ENCODE measurements at places on chromosomes 13 and 19. TPM values are rescaled to one million over a fixed set of nuclear protein-coding genes. Genes with fewer than 3 reads are reported as not detected.

The SULT2B1 gene
- not detected for total RNA-seq

The BEST2 gene
- total RNA-seq, result not detected

The GSX1 gene
- not detected for total RNA-seq

The ZNF730 gene
- total RNA-seq, result 1.3 TPM

The ZNF865 gene
- total RNA-seq, result 2.4 TPM

The ATP1A3 gene
- total RNA-seq, result not detected

The ZMYM2 gene
- 63.1 TPM for total RNA-seq

The FSD1 gene
- total RNA-seq, result 5.7 TPM

The FCGBP gene
- total RNA-seq, result 0.32 TPM

The TCF3 gene
- 69.8 TPM for total RNA-seq

The MISP3 gene
- total RNA-seq, result 0.49 TPM

The ZNF563 gene
- total RNA-seq, result 1.9 TPM

The ZNF675 gene
- total RNA-seq, result 6.2 TPM

The CD70 gene
- not detected for total RNA-seq

The CYP2A7 gene
- total RNA-seq, result not detected

The EFNA2 gene
- not detected for total RNA-seq

The HCST gene
- total RNA-seq, result not detected

The ZNF440 gene
- 10.4 TPM for total RNA-seq

The RXFP2 gene
- total RNA-seq, result not detected

The ZNF415 gene
- total RNA-seq, result 11.2 TPM

The SYNE4 gene
- total RNA-seq, result not detected

The SHISA7 gene
- not detected for total RNA-seq

The CXCL17 gene
- total RNA-seq, result not detected

The TEX29 gene
- total RNA-seq, result not detected

The PTH2 gene
- total RNA-seq, result not detected

The KLK15 gene
- not detected for total RNA-seq

The HCN2 gene
- total RNA-seq, result 2.4 TPM

The TRIP10 gene
- total RNA-seq, result 41.7 TPM

The CCDC194 gene
- total RNA-seq, result 0.49 TPM
